ENCODE measurements at places on chromosomes 1 and 21.
A peak's percentile ranks its signal among the peaks of the same experiment; 100 is the strongest.

DNA sequence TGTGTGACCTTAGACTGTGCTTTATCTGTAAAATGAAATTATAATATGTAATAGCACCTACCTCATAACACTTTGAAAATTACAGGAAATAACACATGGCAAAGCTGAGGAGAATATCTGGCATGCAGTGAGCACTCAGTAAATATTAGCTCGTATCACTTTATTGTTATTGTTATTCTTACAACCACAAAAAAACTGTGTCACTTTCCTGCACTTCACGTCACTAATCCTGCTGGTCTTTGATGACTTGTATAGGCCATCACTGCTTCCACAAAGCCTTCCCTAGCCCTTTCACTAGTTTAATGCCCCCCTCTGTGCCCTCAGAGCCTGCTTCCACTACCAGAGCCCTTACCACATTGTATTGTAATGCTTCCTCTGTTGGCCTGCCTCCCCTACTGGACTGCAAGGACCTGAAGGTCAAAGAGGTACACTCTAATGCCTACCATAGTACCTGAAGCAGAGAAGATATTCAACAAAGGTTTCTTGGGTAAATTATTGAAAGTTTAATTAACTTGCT is 231.6 kb downstream of the NFIA start:
- peak; percentile 18 for DNase-seq

GRCh38 chr1:182766881-182767645 is 22.5 kb upstream of the NPL start:
- no peak for DNase-seq

- peak; percentile 18 for DNase-seq
Measured at GRCh38 chr1:168531615-168532345, 12.0 kb downstream of the XCL2 start.

- no peak for DNase-seq
Measured at GRCh38 chr1:3258386-3259003, 189.5 kb downstream of the PRDM16 start.

GRCh38 chr1:235391874-235392273 is 24.6 kb downstream of the TBCE start:
- DNase-seq, result no peak

DNA sequence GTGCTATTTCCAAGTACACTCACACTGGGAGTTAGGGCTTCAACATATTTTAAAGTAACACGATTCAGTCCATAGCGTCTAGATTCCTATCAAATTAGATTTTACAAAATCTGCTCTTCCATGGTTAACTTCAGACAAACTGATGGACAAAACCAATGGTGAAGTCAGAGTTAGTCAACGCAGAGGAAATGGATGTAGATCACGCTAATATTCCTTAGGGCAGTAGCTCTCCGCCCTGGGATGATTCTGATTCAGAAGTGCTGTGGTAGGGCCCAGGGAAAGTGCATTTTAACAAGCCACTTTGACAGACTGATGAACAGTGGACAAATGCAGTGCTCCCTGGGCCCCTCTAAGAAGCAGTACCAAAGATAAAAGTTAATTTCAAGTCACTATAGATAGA is 83.2 kb downstream of the HIVEP3 start:
- DNase-seq, result no peak

- DNase-seq, result no peak
Measured at GRCh38 chr21:37927711-37928110, 11.5 kb upstream of the KCNJ6 start.

DNA sequence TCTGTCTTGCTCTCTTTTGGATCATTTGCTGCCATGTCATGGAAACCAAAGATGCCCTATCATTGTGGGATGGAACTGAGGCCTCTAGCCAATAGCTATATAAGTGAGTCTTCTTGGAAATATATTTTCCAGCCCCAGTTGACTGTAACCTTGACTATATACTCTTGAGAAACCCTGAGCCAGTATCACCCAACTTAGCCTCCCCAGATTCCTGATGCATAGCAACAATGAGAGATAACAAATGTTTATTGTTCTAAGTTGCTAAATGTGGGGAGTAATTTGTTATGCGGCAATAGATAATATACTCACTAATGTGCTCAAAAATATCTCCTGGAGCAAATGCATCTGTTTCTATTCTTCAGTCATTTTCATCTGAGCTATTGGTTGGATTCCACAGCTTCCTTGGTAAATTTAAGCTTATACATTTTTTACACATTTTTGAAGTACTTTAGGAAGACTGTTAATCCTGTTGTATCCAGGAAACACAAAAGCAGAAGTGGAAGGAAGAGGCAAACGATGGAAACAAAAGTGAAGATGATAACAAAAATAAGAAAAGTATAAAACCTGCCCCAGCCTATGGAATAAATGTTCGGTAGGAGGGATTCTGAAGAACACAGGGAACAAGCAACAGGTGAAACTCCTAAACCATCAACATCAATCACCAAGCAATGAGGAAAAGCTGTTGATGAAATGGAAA is 6.3 kb upstream of the SRRM1 start:
- DNase-seq, result peak; percentile 5

DNA sequence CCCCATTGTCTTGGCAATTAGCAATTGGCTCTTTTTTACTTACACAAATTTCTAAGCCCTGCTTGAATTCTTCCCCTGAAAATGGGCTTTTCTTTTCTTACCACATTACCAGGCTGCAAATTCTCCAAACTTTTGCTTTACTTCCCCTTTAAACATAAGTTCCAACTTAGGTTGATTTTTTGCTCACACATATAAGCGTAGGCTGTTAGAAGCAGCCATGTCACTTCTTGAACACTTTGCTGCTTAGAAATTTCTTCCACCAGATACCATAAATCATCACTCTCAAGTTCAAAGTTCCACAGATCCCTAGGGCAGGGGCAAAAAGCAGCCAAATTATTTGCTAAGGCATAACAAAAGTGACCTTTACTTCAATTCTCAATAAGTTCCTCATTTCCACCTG is 35.4 kb upstream of the KCNH1 start:
- no peak for DNase-seq

- DNase-seq, result peak; percentile 10
Measured at GRCh38 chr1:117365350-117366176, 1.7 kb upstream of the MAN1A2 start.

DNA sequence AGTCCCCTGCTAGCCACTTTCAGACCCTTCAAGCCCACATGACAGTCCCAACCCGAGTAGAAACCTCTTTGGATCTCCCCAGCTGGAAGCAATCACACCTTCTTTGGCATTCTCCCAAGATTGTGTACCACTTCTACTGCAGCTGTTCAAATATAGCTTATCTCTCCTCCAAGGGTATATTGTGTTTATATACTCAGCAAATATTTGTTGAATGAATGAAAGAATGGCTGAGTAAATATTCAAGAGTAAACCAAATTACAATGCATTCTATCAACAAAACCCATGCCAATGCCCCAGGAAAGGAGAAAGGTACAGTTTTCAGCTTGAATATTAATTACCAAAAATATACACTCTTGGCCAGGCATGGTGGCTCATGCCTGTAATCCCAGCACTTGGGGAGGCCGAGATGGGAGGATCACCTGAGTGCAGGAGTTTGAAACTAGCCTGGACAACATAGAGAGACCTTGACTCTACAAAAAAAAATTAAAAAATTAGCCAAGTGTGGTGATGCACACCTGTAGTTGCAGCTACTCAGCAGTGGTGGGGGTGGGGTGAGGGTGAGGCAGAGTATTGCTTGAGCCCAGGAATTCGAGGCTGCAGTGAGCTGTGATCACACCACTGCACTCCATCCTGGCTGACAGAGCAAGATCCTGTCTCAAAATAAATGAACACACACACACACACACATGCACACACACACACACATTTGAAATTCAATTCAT is 68.5 kb downstream of the NIBAN1 start:
- peak; percentile 23 for DNase-seq

- DNase-seq, result no peak
Measured at GRCh38 chr1:225738763-225739162, 38.9 kb upstream of the SRP9 start.

DNA sequence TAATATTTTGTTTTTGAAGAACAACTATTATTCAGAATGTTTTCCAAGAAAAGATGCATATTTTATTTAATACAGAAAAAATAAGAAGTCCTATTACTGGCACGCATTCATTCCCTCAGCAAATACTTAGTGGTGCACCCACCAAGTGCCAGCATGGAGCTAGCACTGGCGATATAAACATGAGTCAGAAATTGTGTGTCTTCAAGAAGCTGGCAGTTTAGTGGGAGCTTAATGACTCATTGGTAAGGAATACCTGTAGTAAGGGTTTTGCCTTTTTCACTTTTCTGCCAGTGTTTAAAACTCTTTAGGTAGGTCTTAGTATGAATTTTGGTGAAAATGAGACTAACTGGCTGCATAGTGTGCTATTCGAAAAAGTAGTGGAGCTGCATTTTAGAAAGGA is 6.3 kb downstream of the MAGI3 start:
- DNase-seq, result peak; percentile 47

DNA sequence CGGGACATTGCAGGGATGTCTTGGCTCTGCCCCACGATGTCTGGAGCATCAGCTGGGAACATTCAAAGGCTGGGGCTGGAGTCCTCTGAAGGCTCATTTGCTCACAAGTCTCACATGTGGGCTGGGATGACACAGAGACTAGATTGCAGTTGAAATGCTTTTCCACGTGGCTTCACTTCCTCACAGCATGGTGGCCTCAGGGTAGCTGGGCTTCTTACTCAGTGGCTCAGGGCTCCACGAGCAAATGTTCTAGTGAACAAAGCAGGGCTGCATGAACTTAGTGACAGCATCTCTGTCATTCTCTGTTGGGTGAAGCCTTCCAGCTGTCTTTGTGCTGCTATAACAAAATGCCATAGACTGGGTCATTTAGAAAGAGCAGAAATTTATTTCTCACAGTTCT is 247.0 kb upstream of the POU3F1 start:
- DNase-seq, result no peak

- no peak for DNase-seq
Measured at GRCh38 chr1:233759665-233760064, 144.8 kb upstream of the SLC35F3 start.

GRCh38 chr1:43292216-43292615 is 6.8 kb upstream of the C1orf210 start:
- no peak for DNase-seq

- DNase-seq, result no peak
Measured at GRCh38 chr1:8704866-8705506, 112.5 kb downstream of the RERE start.

DNA sequence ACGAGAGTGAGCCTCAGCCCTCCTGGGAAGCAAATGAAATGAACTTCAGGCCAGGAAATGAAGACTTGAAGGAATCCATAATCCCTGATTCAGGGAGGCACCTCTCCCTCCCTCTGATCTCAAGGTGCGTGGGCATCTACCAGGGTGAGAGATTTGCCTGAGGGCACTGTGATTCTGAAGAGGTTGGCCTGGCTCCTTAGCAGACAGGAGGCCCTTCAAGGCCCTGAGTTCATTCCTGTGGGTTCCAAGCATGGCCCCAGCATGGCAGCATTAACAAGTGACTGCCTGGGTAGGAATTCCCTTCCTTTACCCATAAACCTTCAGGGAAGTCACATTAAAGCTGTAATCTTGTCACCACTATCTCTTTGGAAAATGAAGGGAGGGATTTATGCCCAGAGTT is 29.8 kb upstream of the IFNGR2 start:
- DNase-seq, result peak; percentile 8

- no peak for DNase-seq
Measured at GRCh38 chr1:177080564-177080963, 83.9 kb downstream of the ASTN1 start.

All from mesendoderm (in vitro differentiated cells).